ENCODE measurements at places on chromosomes 2 and 18.
A peak's percentile ranks its signal among the peaks of the same experiment; 100 is the strongest.

DNA sequence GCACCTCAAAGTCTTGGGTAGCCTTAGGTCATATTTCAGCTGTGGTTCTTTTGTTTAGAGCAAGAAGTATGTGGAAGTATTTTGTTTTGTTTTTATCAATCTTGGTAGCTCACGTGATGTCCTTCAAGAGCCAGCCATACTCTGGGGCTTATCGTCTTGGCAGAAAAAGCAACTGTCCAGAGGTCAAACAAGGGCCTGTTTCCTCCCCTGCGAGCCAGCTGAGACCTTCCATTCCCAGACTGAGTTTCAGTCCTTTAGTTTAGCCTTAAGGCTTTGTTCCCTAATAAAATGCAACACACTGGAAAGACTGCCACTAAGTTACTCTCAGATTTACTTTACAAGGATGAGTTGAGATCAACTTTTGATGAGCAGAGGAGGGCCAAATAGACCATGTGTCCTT lies 63.5 kb downstream of the TXNL1 start:
- no peak for DNase-seq

- DNase-seq, result peak; percentile 96
Observed at GRCh38 chr2:28870146-28870891, at the start of gene TRMT61B. TRMT61B (minus strand) TSS chr2:28870309; CDS start chr2:28870277, 32 bp downstream.

- DNase-seq, result no peak
Observed at GRCh38 chr2:18161681-18162080, 283.2 kb downstream of the KCNS3 start.

GRCh38 chr2:28665041-28665704 lies 86.5 kb upstream of the PPP1CB start:
- no peak for DNase-seq

- no peak for DNase-seq
Observed at GRCh38 chr18:22734105-22734661, 198.9 kb upstream of the RBBP8 start.

- no peak for DNase-seq
Observed at GRCh38 chr2:200786423-200786822, 25.3 kb upstream of the BZW1 start.

- DNase-seq, result peak; percentile 53
Observed at GRCh38 chr18:23992089-23992940, 22.2 kb upstream of the TTC39C start.

DNA sequence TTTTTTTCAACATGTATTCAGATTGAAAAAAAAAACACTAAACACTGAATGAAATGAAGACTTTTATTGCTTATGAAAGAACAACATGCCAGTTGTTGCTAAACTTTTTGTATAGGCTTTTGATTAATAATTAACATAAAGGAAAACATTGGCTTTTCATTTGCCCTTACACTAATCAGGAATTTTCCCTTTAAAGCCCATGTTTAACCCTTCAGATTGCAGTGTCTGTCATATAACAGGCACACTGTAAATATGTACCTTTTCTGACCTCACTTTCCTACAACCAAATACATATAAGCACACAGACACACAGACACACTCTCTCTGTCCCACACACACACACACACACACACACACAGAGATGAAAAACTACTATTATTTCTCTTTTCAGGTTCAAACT lies 84.4 kb downstream of the MAP2 start:
- DNase-seq, result no peak

DNA sequence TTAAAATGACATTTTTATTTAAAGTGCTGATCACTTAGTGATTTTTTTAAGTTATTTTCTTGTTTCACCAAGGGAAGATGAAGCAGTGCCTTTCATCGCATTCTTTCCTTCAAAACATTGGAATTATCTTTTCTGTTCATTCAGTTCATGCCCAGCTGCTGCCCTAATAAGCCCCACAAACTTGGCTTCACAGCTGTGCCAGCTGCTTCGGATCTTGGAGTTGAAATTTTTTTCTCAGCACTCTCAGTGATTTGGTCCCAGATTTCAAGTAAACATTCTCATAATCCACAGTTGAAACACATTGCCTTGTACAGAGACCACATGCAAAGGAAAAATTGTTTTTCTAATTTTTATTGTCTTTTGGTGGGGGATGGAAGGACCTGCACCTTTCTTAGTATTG lies 353.3 kb upstream of the LRP1B start:
- no peak for DNase-seq

- peak; percentile 6 for DNase-seq
Observed at GRCh38 chr18:7452331-7452730, 114.8 kb upstream of the PTPRM start.

GRCh38 chr18:58464104-58464625 lies 164.7 kb downstream of the ALPK2 start:
- no peak for DNase-seq

- DNase-seq, result no peak
Observed at GRCh38 chr18:44668270-44668975, 12.3 kb upstream of the SETBP1 start.

DNA sequence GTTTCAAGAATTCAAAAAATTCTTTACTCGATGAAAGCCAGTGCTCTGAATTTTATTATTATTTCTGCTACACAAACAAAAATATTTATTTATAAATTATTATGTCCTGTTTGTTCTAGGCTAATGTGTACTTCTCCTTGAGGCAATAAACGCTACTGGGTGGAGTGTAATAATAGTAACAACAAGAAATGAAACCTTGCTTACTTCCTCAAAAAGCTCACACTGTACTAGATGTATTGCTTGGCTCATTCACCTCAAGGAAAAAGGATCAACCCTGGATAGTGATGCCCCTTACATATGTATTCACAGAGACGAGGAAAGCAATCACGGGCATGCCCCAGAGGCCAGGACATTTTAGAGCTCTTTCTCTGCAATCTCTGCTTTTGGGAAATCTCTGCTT lies 685.6 kb upstream of the NXPH2 start:
- DNase-seq, result no peak

- no peak for DNase-seq
Observed at GRCh38 chr2:4140281-4140970, 437.1 kb downstream of the DCDC2C start.

- DNase-seq, result no peak
Observed at GRCh38 chr18:55119016-55119415, 159.8 kb upstream of the CCDC68 start.

DNA sequence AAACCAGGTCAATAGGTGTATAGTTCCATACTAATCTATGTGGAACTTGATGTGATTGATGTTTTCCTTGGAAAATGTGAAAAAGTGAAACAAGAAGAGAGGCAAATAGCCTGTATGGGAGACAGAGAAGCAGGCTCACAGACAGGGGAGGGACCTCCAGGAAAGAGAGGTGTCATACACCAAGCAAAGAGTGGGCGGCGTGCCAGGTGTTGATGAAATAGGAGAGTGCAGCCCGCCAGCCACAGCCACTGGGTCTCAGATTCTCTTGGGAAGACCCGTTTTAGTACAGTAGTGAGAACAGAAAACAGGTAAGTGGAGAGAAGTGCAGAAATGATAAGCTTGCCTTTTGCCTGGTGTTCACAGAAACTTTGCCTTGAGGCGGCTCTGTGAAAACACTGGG lies 301.9 kb downstream of the ZNF407 start:
- no peak for DNase-seq

GRCh38 chr18:8658858-8659485 lies 46.4 kb upstream of the MTCL1 start:
- DNase-seq, result no peak

- DNase-seq, result no peak
Observed at GRCh38 chr2:95329891-95330793, 33.0 kb downstream of the KCNIP3 start.

- DNase-seq, result no peak
Observed at GRCh38 chr2:74845991-74846390, 12.1 kb downstream of the HK2 start.

DNA sequence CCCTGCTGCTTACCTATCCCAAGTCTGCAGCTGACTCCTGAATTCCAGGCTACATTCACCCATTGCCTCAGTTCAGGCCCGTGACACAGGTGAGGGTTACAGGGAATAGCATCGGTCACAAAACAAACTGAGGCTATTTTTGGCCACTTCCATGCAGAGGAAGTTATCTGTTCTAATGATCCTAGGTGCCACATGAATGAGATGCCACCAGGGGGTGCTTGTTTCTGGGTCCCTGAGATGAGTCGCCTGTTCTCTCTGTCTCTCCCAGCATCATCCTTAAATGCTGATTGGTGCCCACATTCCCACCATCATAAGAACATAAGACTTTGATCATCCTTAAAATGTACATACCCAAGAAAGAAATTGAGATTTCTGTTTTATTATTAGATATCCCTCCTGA lies 119.0 kb upstream of the CELF4 start:
- DNase-seq, result no peak

GRCh38 chr2:112087346-112088020 lies 32.4 kb downstream of the TMEM87B start:
- no peak for DNase-seq

- DNase-seq, result no peak
Observed at GRCh38 chr2:72778410-72778809, 47.4 kb downstream of the EXOC6B start.

DNA sequence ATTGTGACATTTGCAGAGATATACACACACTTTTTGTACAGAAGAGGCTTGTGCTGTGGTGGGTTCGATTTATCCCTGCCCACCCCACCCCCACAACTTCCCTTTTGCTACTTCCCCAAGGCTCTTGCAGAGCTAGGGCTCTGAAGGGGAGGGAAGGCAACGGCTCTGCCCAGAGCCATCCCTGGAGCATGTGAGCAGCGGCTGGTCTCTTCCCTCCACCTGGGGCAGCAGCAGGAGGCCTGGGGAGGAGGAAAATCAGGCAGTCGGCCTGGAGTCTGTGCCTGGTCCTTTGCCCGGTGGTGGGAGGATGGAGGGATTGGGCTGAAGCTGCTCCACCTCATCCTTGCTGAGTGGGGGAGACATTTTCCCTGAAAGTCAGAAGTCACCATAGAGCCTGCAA lies 40.0 kb downstream of the STEAP3 start:
- no peak for DNase-seq

DNA sequence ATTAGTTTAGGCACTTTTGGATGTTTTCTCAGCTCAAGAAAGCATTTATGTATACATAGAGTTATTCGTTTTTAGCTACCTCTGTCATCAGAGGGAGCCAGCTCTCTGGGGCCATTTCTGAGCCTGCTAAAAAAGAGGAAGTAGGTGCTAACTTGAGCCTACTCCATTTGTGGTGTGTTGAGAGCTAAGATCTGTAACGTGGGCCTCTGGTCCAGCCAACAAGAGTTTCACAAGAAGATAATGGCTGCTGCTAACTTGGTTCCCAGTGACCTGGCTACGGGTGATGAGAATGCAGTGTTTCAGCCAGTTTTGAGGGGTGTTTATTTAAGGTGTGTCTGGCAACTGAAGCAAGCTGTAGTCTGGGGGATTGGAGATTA lies 182.5 kb downstream of the PRKCE start:
- DNase-seq, result no peak

- no peak for DNase-seq
Observed at GRCh38 chr2:23522726-23523372, 137.9 kb downstream of the KLHL29 start.

- no peak for DNase-seq
Observed at GRCh38 chr2:107322416-107322815, 436.4 kb upstream of the ST6GAL2 start.

- peak; percentile 9 for DNase-seq
Observed at GRCh38 chr18:22739789-22740188, 193.3 kb upstream of the RBBP8 start.

- peak; percentile 73 for DNase-seq
Observed at GRCh38 chr2:189300916-189301315, 121.4 kb upstream of the COL5A2 start.

DNA sequence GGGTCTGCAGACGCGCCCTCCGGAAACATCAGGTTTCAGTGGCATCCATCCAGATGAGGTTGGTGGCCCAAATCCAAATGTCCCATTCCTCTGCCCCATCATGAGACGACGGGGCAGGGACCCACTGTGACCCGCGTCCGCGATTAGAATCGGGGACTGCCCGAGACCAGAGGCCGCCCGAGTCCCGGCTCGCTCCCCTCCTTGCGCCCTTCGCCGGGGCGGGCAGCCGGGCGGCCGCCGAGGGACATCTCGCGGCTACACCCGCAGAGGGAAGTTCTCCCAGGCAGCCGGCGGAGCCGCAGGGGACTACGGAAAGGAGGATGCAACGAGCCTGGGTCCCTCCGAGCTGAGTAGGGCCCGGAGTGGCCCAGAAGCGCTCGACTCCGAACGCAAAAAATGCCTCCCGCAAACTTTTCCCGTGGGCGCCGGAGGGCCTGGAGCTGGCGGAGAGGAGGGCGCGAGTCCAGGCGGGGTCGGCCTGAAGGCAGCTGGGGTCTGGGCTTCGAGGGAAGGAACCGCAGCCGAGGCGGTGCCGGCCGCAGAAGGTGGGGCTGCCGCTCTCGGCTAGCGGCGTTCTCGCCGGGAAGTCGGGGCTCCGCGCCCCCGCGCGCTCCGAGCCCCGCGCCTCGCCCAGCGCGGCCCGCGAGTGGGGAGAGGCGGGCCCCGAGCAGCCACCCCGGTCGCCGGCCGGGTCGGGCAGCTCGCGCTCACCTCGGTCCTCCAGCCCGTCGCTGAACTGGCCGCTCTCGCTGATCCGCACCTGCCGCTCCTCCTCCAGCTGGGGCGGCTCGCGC lies 580 bp downstream of the TMEM163 start:
- DNase-seq, result no peak
